ENCODE measurements at places on chromosomes 5 and 9. TPM values are rescaled to one million over a fixed set of nuclear protein-coding genes. Genes with fewer than 3 reads are reported as not detected.

OSMR gene
- total RNA-seq: 102 TPM

DRD1 gene
- 2.6 TPM for total RNA-seq

FAXDC2 gene
- 11.3 TPM for total RNA-seq

BTNL3 gene
- not detected for total RNA-seq

FOXD4L6 gene
- not detected for total RNA-seq

QRFP gene
- not detected for total RNA-seq

SCAI gene
- 9.7 TPM for total RNA-seq

MYOT gene
- total RNA-seq: not detected

SHISAL2B gene
- total RNA-seq: not detected

PTPDC1 gene
- 7.6 TPM for total RNA-seq

RASEF gene
- total RNA-seq: 1.2 TPM

GDNF gene
- 0.83 TPM for total RNA-seq

- no peaks in the 10 kb centered on the region for H3K36me3 ChIP-seq
- H3K27me3 ChIP-seq: no peaks in the 10 kb centered on the region
- DNase-seq: peak; percentile 29
- H3K4me1 ChIP-seq: peaks cover 11% of the 10 kb centered on the region
These were observed 96.4 kb upstream of the COL5A1 start for GRCh38 chr9:134545215-134545542.

- peaks cover 10% of the 10 kb centered on the region for H3K36me3 ChIP-seq
- H3K27me3 ChIP-seq: no peaks in the 10 kb centered on the region
- no peak for DNase-seq
- H3K27ac ChIP-seq: no peak overlapping the region
- no peak overlapping the region for H3K4me3 ChIP-seq
- H3K4me1 ChIP-seq: no peaks in the 10 kb centered on the region
These were observed 64.6 kb downstream of the CAST start for GRCh38 chr5:96726802-96727201.

GRCh38 chr5:59562756-59563389 lies 330.7 kb downstream of the PDE4D start:
- H3K27ac ChIP-seq: no peak overlapping the region
- no peaks in the 10 kb centered on the region for H3K4me1 ChIP-seq
- H3K36me3 ChIP-seq: no peaks in the 10 kb centered on the region
- no peak overlapping the region for H3K4me3 ChIP-seq
- DNase-seq: peak; percentile 81

GRCh38 chr5:31913808-31914207 lies 260.3 kb downstream of the GOLPH3 start:
- H3K27me3 ChIP-seq: no peaks in the 10 kb centered on the region
- H3K4me3 ChIP-seq: no peak overlapping the region
- no peaks in the 10 kb centered on the region for H3K4me1 ChIP-seq
- no peaks in the 10 kb centered on the region for H3K36me3 ChIP-seq
- H3K27ac ChIP-seq: no peak overlapping the region

- no peaks in the 10 kb centered on the region for H3K4me1 ChIP-seq
- no peaks in the 10 kb centered on the region for H3K27me3 ChIP-seq
- no peak overlapping the region for H3K4me3 ChIP-seq
These were observed 162.1 kb downstream of the SMC2 start for GRCh38 chr9:104256031-104256695.

GRCh38 chr9:18330401-18331309 lies 143.3 kb upstream of the ADAMTSL1 start:
- no peak for DNase-seq
- no peak overlapping the region for H3K4me3 ChIP-seq
- no peaks in the 10 kb centered on the region for H3K36me3 ChIP-seq
- H3K27ac ChIP-seq: no peak overlapping the region
- H3K4me1 ChIP-seq: no peaks in the 10 kb centered on the region

DNA sequence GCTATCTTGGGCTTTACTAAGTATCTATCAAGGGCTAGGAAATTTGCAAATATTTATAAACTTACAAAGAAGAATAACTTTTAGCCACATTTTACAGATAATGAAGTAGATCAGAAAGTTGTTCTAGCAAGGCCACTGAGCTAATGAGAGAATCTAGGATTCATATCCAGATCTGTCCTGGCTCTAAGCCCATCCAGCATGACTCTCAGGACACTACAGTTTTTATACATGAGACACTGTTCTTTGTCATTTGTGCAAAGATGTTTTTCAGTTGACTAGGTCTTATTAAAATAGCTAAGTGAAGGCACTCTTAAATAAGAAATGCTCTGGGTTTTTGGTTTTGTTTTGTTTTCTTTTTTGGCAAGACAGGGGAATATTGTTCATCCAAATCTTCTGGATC lies 273.1 kb downstream of the GABRB2 start:
- no peak overlapping the region for H3K4me3 ChIP-seq
- H3K36me3 ChIP-seq: no peaks in the 10 kb centered on the region
- H3K27me3 ChIP-seq: no peaks in the 10 kb centered on the region
- no peak for DNase-seq

DNA sequence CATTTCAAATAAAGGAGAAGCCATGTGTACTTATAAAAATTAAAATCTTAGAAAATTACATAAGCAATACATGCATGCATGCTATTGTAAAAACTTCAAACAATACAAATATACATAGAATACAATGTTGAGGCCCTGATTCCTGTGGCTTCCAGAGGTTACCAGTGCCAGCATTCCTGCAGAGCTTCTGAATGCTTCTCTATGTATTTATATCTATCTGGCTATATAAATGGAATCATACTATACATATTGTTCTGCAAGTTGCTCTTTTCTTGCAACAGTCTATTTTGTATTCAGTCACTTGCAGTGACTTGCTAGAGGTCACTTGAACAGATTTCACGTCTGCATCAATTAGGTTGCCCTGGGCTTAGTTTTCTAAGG lies 3.2 kb upstream of the IL12B start:
- no peaks in the 10 kb centered on the region for H3K36me3 ChIP-seq
- H3K4me1 ChIP-seq: peaks cover 13% of the 10 kb centered on the region

GRCh38 chr5:149117970-149118369 lies 23.3 kb upstream of the ABLIM3 start:
- H3K27ac ChIP-seq: no peak overlapping the region
- DNase-seq: no peak
- no peaks in the 10 kb centered on the region for H3K36me3 ChIP-seq
- no peaks in the 10 kb centered on the region for H3K27me3 ChIP-seq
- peaks cover 8% of the 10 kb centered on the region for H3K4me1 ChIP-seq
- H3K4me3 ChIP-seq: no peak overlapping the region

GRCh38 chr5:121251954-121252353 lies 599.7 kb upstream of the FTMT start:
- no peak overlapping the region for H3K4me3 ChIP-seq
- DNase-seq: peak; percentile 4
- H3K4me1 ChIP-seq: no peaks in the 10 kb centered on the region
- no peak overlapping the region for H3K27ac ChIP-seq
- no peaks in the 10 kb centered on the region for H3K27me3 ChIP-seq

DNA sequence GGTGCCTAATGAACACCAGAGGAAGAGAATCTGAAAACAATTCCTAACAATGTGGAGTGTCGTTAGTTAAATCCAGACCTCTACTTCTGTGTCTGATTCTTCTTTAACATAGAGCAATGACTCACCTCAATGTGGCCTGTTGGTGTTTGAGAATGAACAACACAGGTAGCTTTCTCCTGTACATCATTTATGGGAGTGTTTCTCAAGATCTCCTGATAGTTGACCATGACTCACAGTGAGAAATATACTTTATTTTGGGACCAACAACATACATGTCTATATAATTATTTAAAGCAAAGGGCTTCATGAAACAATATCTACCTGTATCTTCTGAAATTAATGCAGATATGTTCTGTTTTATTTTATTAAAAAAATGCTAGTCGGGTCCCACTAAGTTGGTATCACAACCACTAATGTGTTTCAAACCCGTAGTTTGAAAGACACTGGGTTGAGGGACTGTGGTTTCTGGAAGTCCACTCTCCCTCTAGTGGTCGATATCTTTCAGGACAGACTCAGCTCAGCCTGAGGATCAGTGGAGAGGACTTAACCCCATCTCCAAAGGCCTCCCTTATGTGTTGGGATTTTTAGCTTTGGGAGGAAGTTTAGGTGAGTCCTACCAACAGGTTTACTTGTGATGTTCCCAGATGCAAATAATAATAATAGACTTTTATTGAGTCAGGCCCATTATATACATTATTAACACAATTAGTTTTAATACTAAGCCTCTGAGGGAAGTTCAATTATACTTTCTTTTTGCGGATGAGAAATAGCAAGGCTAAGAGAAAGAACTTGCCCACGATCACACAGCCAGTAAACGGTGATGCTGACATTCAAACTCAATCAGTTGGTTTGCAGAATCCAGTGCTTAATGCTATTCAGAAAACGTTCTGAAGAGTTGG lies 70.0 kb upstream of the KLF9 start:
- no peak overlapping the region for H3K4me3 ChIP-seq
- peaks cover 8% of the 10 kb centered on the region for H3K4me1 ChIP-seq
- no peaks in the 10 kb centered on the region for H3K27me3 ChIP-seq
- H3K36me3 ChIP-seq: no peaks in the 10 kb centered on the region
- peak; percentile 67 for DNase-seq

GRCh38 chr5:147388184-147389108 lies 121.4 kb downstream of the DPYSL3 start:
- H3K4me1 ChIP-seq: no peaks in the 10 kb centered on the region
- H3K36me3 ChIP-seq: peaks cover 3% of the 10 kb centered on the region
- H3K27me3 ChIP-seq: no peaks in the 10 kb centered on the region
- H3K4me3 ChIP-seq: no peak overlapping the region
- DNase-seq: no peak

DNA sequence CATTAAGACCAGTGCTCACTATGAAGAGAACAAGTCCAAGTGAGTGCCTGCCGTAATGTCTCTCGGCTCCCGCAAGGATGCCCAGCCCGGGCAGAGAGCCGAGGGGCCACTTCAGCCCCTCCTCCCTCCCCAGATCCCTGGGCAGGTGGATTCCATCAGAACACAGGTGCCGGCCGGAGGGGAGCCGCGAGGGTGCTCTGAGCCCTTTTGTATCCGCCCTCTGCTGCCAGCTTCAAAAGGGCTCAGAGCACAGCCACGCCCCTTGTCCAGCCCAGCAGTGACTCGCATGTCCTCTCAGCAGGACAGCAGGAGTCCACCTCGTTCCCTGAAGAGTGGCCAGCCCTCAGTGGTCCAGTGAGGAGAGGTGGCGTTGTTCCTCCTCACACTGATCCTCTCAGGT lies 43.9 kb downstream of the CYFIP2 start:
- no peak overlapping the region for H3K27ac ChIP-seq
- no peak for DNase-seq
- no peaks in the 10 kb centered on the region for H3K36me3 ChIP-seq
- no peaks in the 10 kb centered on the region for H3K4me1 ChIP-seq

GRCh38 chr5:110053205-110053604 lies 363.5 kb downstream of the MAN2A1 start:
- H3K4me1 ChIP-seq: no peaks in the 10 kb centered on the region
- no peaks in the 10 kb centered on the region for H3K36me3 ChIP-seq
- H3K27me3 ChIP-seq: no peaks in the 10 kb centered on the region
- no peak overlapping the region for H3K4me3 ChIP-seq
- H3K27ac ChIP-seq: no peak overlapping the region

DNA sequence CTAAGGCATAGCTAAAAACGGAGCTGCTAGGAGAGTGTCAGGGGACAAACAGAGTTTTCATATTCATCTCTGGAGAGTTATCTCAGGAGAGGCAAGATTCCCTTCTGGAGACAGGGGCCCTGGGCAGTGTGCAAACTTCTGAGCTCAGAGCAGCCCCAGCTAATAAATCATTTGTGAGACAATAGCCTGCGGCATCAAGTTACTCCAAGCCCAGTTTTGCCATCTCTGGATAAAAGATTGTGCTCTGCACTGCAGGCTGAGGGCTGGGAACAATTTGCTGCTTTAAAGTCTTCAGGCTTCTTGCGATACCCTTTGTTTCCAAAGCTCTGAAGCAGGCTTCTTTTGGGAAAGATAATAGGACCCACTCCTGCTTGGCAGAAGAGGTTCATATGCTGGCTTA lies 164.3 kb upstream of the BRINP1 start:
- no peaks in the 10 kb centered on the region for H3K27me3 ChIP-seq
- no peak overlapping the region for H3K4me3 ChIP-seq
- no peak overlapping the region for H3K27ac ChIP-seq
- H3K4me1 ChIP-seq: no peaks in the 10 kb centered on the region

- H3K4me1 ChIP-seq: no peaks in the 10 kb centered on the region
- H3K27me3 ChIP-seq: no peaks in the 10 kb centered on the region
- no peak overlapping the region for H3K4me3 ChIP-seq
These were observed 93.8 kb upstream of the RASGRF2 start for GRCh38 chr5:80866371-80866770.

GRCh38 chr9:1335174-1335573 lies 285.0 kb downstream of the DMRT2 start:
- H3K4me1 ChIP-seq: no peaks in the 10 kb centered on the region
- no peaks in the 10 kb centered on the region for H3K27me3 ChIP-seq
- DNase-seq: no peak
- H3K36me3 ChIP-seq: no peaks in the 10 kb centered on the region
- H3K27ac ChIP-seq: no peak overlapping the region
- no peak overlapping the region for H3K4me3 ChIP-seq

DNA sequence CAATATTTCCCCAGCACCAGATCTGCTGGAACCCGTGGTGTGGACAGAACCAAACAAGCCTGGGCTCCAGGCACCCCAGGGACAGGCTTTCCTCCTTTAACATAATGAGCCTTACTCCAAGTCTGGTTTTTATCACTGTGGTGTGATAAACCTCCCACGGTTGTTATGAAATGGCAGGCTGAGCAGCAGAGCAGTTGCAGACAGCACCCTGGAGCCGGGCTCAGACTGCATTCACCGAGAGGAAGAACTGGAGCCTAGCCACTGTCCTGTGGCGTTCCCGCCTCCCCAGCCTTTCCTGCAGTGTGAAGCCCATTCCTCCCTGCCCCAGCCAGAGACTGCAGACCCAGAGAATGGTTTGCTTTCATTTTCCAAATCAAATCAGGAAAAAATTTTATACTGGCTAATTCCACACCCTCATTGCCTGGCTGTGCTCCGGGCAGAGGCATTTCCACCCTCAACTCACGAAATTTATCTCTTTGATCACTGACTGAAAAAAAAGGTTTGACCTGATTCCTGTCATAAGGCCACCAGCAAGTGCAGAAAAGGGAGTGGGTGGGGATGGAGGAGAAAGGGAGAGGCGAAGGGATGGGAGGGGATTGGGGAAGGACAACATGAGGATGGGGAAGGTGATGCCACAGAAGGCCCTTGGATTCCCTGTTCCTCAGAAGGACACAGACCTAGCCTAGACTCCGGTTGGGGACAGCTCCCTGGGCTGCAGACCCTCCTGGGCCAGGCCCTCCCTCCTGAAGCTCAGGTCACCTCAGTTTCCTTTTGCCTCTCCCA lies 18.9 kb downstream of the IPPK start:
- no peaks in the 10 kb centered on the region for H3K4me1 ChIP-seq
- H3K27ac ChIP-seq: no peak overlapping the region
- no peaks in the 10 kb centered on the region for H3K27me3 ChIP-seq
- H3K36me3 ChIP-seq: peaks cover 9% of the 10 kb centered on the region

- H3K27me3 ChIP-seq: no peaks in the 10 kb centered on the region
- no peaks in the 10 kb centered on the region for H3K4me1 ChIP-seq
- no peak for DNase-seq
- H3K36me3 ChIP-seq: no peaks in the 10 kb centered on the region
- no peak overlapping the region for H3K27ac ChIP-seq
These were observed 84.8 kb upstream of the MIER3 start for GRCh38 chr5:57036761-57037160.

GRCh38 chr5:10265245-10266109 lies 15.4 kb downstream of the CCT5 start:
- H3K27ac ChIP-seq: peak overlapping the region; percentile 40
- DNase-seq: no peak
- peaks cover 4% of the 10 kb centered on the region for H3K4me1 ChIP-seq
- H3K27me3 ChIP-seq: no peaks in the 10 kb centered on the region
- no peak overlapping the region for H3K4me3 ChIP-seq
- peaks cover 25% of the 10 kb centered on the region for H3K36me3 ChIP-seq

- no peaks in the 10 kb centered on the region for H3K27me3 ChIP-seq
- peak; percentile 22 for DNase-seq
- H3K4me3 ChIP-seq: no peak overlapping the region
These were observed 139.8 kb downstream of the GAS1 start for GRCh38 chr9:86807367-86807976.

GRCh38 chr5:78803353-78803752 lies 154.8 kb upstream of the LHFPL2 start:
- no peak overlapping the region for H3K4me3 ChIP-seq
- peaks cover 11% of the 10 kb centered on the region for H3K4me1 ChIP-seq
- DNase-seq: peak; percentile 68
- no peaks in the 10 kb centered on the region for H3K36me3 ChIP-seq

All from fibroblast of lung (primary cell).